Ovary (tissue), 10 donors: ENCODE measurements at places on chromosomes 7 and 10. TPM values are rescaled to one million over a fixed set of nuclear protein-coding genes. Genes with fewer than 3 reads are reported as not detected.

GPR146 gene
- 6.1 TPM for total RNA-seq

DNA sequence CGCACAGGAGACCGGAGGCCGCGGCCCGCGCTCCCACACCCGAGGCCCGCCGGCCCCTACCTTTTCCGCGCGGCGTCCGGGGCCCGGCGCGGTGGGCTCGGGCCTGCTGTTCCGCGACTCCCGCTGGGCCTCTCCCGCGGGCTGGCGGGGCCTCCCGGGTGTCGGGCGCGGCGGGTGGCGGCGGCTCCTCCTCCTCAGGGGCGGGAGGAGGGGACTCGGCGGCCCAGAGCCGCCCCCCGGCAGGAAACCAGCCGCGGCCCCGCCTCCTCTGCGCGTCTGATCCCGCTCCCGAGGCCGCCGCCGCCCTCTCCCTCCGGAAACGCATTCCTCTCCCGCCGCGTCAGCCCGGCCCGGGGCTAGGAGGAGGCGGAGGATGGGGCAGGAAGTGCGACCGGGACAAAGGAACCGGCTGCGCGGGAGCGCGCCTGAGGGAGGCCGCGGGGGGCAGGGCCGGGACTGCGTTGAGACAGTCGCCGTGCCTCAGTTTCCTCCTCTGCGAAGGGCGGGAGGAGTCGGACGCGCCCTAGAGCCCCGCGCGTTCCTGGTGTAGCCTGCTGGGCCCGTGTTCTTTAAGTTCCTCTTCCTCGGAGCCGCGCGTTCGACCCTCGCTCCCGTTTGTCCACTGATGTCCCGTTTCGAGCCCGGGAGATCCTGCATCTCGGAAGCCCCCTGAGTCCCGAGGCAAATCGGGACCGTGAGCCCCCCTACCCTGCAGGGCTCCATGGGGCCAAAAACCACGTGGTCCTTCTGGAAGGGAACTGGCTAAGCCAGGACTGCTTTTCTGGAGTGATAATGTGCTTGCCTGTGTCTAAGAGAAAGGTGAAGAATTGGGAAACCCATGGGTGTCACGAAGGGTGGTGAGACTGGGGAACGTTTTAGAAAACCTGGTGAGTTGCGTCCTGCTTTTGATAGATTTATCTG is at the start of gene ITGB1:
Gene ITGB1, minus strand, starts transcription at position 146 of the 921 bp plus-strand sequence. CDS start 22,672 bp downstream, outside the sequence.
- H3K4me1 ChIP-seq = peaks cover 14% of the 10 kb centered on the region
- no peaks in the 10 kb centered on the region for H3K36me3 ChIP-seq
- H3K27ac ChIP-seq = peak within 1 kb of the TSS; percentile 97
- no peaks in the 10 kb centered on the region for H3K27me3 ChIP-seq

DNA sequence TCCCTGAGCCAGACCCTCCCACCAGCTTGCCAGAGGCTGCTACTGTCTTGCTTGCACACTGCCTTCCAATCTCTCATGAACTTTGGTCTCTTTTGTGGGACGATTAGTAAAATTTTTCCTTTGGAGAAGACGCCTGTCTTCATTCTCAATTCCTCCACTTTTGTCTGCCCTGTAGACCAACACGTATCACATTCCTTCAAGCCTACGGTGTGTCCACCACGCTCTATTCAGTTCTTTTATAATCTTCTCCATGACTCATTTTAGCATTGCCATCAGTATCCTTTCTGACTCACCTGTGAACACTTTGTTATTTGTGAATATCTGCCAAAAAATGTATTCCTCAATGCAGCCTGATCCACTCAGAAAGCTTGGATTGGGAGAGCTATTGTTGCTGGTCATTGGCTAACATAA is 1.4 kb downstream of the GIMAP5 start:
- no peak overlapping the region for H3K27ac ChIP-seq
- DNase-seq = no peak
- H3K36me3 ChIP-seq = no peaks in the 10 kb centered on the region
- peak overlapping the region; percentile 12 for H3K4me3 ChIP-seq
- peaks cover 2% of the 10 kb centered on the region for H3K4me1 ChIP-seq
- no peaks in the 10 kb centered on the region for H3K27me3 ChIP-seq

OR2A42 gene
- total RNA-seq = 0.10 TPM

ETV1 gene
- 2.0 TPM for total RNA-seq

DNA sequence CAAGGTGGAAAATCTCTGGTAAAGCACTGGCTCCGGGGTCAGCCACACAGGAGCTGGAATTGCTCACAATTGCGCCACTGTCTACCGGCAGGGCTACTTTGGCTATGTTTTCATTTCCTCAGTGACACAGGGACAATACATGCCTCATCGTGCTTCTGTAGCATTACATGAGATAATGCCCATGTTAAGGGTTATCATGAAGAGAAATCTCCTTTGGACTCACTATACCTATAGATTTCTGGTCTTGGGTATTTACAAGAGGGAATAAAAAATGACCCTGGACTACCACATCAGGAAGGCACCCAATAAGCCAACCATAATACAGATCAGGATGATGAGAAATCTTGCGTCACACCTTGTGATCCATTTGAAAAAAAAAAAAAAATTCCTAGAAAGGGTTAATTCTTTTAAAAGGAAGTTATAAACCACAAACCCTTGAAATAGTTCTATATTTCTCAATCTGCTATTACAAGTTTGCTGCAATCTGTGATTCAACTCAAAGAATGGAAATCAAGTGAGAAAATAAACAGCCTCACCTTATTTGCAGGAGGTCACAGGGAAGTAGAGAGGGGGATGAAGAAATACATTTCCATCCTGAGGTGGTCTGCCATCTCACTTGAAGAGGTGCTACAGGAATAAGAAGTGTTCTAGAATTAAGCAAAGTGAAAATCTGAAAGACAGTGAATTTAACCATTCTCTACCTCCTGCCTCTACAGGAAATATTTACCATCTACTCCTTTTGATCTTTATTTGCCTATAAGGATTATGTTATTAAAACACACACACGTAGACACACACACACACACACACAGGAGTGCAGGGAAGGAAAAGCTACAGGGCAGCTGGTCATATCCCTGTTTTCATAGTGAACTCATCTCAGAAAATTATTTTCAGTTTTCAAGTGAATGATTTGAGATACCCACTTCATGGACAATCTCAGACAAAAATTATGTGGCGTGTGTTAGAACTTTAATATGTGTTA is 231.3 kb upstream of the CELF2 start:
- no peaks in the 10 kb centered on the region for H3K36me3 ChIP-seq
- peaks cover 1% of the 10 kb centered on the region for H3K4me1 ChIP-seq
- no peak overlapping the region for H3K4me3 ChIP-seq
- no peak overlapping the region for H3K27ac ChIP-seq

GRCh38 chr7:121563177-121563576 is 167.1 kb upstream of the FAM3C start:
- H3K27me3 ChIP-seq = no peaks in the 10 kb centered on the region
- H3K4me3 ChIP-seq = no peak overlapping the region
- H3K4me1 ChIP-seq = no peaks in the 10 kb centered on the region
- no peak overlapping the region for H3K27ac ChIP-seq

- H3K4me1 ChIP-seq = no peaks in the 10 kb centered on the region
- DNase-seq = no peak
These were observed 6.6 kb downstream of the DCLRE1C start for GRCh38 chr10:14947268-14947667.

DNA sequence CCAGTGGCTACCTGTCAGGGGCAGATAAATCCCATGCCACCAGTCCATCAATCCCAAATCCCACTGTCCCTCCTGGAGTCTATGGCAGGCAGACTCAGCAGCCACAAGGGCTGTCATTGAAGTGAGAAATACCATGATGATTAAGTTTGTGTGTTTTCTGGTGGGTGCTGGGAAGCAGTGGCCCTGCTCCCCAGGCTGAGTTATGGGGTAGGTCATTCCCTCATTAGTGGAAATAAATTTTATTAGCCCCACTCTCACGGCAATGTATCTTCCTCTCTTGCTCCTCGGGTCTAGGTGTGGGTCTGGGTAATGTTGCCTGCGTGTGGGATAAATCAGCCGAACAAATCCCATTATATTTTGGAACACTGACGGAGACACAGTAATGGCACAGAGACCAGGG is 76.8 kb downstream of the PLXNA4 start:
- no peaks in the 10 kb centered on the region for H3K27me3 ChIP-seq
- no peaks in the 10 kb centered on the region for H3K36me3 ChIP-seq
- H3K4me1 ChIP-seq = peaks cover 3% of the 10 kb centered on the region
- H3K27ac ChIP-seq = no peak overlapping the region
- DNase-seq = no peak
- H3K4me3 ChIP-seq = no peak overlapping the region

CFAP58 gene
- total RNA-seq = 0.62 TPM

GRCh38 chr10:122657729-122658128 is 41.9 kb downstream of the C10orf120 start:
- H3K36me3 ChIP-seq = no peaks in the 10 kb centered on the region
- no peaks in the 10 kb centered on the region for H3K4me1 ChIP-seq
- no peak for DNase-seq
- H3K27me3 ChIP-seq = no peaks in the 10 kb centered on the region
- no peak overlapping the region for H3K27ac ChIP-seq

DNA sequence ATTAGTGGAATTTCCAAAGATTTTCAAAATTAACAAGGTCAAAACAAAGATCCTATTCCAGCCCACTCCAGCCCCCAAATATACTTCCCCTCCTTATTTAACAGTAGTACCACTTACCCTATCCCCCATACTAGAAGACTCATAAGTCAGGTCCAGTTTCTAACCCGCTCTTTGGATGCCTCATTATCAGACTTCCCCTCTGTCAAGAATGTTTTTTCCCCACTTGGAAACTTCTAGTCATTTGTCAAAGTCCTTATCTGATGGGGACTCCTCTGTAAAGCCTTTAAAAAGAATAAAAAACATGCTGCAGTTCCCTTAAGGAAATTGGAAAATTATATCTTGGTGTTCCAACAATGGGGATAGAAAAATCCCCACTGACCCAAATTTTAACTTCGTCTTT is 70.1 kb downstream of the IMMP2L start:
- no peak overlapping the region for H3K4me3 ChIP-seq
- H3K27me3 ChIP-seq = no peaks in the 10 kb centered on the region
- H3K27ac ChIP-seq = no peak overlapping the region
- H3K36me3 ChIP-seq = no peaks in the 10 kb centered on the region
- no peak for DNase-seq

DNA sequence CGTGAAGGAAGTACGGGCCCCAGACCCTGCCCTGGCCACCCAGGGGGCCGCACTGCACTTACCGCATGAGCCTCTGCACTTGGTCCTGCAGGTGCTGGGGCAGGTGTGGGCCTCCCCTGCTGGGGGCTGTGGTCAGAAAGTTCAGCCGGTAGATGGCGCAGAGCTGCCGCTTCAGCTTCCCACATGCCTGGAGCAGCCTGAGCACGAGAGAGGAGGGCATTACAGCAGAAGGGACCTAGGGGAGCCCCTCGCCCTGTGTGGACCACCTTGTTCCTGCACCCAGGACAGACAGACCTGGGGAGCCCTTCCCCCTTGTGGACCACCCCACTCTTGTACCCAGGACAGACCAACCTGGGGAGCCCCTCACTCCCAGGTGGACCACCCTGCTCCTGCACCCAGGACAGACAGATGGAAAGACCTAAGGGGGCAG is 8.7 kb upstream of the PYROXD2 start:
- no peaks in the 10 kb centered on the region for H3K4me1 ChIP-seq
- no peak overlapping the region for H3K27ac ChIP-seq
- DNase-seq = no peak
- no peak overlapping the region for H3K4me3 ChIP-seq
- H3K27me3 ChIP-seq = no peaks in the 10 kb centered on the region
- H3K36me3 ChIP-seq = no peaks in the 10 kb centered on the region

- no peak for DNase-seq
- no peaks in the 10 kb centered on the region for H3K36me3 ChIP-seq
These were observed 96.9 kb upstream of the IL6 start for GRCh38 chr7:22630069-22630468.

NODAL gene
- total RNA-seq = not detected

PAX4 gene
- total RNA-seq = not detected

GRCh38 chr7:102287111-102287980 is 678 bp downstream of the SH2B2 start:
- H3K4me1 ChIP-seq = peaks cover 7% of the 10 kb centered on the region
- no peaks in the 10 kb centered on the region for H3K36me3 ChIP-seq
- H3K27ac ChIP-seq = peak overlapping the region; percentile 14
- no peaks in the 10 kb centered on the region for H3K27me3 ChIP-seq
- peak; percentile 32 for DNase-seq

DNA sequence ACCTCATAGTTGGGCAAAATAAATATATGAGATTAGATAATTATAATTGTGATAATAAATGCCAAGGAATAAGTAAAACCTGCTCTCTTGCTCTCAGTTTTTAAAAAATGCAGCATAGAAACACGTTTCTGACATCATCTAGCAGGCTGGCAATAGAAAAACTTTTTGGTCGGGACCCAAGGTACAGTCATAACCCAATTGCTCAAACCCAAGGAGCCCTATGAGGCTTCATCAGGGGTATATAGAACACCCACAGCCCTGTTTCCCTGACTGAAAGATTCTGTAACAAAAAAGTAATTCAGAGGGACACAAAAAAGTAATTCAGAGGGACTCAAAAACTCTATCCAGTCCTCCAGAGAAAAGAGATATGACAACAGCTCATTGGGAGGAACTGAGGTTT is 3.8 kb downstream of the PDE1C start:
- H3K4me1 ChIP-seq = no peaks in the 10 kb centered on the region
- H3K4me3 ChIP-seq = no peak overlapping the region
- no peak for DNase-seq
- H3K27ac ChIP-seq = no peak overlapping the region
- H3K27me3 ChIP-seq = no peaks in the 10 kb centered on the region

- no peak for DNase-seq
- no peaks in the 10 kb centered on the region for H3K27me3 ChIP-seq
- no peaks in the 10 kb centered on the region for H3K36me3 ChIP-seq
- no peak overlapping the region for H3K27ac ChIP-seq
These were observed 243.1 kb downstream of the KIAA1217 start for GRCh38 chr10:24452030-24452429.

SPDYE8 gene
- total RNA-seq = not detected

DNA sequence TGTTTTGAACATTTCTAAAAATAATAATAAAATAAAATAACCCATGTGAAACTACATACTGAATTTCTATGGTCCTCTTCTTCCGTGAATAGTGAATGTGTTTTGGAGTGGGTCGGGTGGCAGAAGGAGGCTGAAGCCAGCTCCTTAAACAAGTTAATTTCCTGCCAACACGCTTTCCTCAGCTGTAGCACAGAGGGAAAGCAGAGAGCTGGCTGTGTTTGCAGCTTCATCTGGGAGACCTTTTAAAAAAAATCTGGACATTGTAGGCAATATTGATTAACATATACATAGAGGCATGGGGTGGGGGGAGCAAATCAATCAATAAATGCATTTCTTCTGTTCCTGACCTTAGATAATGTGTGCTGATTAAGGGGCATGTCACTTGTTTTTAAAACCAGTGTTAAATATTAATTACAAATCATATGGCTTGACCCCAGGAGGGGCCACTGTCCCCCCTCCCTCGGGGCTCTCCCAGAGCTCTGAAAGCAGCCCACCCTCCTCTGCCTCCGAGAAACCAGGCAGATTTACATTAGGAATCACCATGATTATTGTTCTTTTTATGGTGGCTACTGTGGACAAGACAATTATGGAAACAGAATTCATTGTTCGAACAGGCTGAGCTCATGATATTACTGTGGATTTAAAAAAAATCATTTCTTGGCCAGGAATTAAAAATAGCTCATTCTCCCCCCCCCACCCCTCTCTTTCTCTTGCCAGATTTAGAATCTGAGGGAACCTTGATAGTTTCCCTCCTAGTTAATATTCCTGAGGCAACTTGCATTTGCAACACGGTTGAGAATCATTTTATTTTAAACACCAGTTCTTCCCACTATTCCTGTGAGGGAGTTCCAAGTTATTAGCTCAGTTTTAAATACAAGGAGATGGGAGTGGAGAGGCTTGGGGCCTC is 100.5 kb upstream of the CARD11 start:
- H3K36me3 ChIP-seq = no peaks in the 10 kb centered on the region
- H3K27me3 ChIP-seq = no peaks in the 10 kb centered on the region
- H3K4me3 ChIP-seq = no peak overlapping the region
- H3K27ac ChIP-seq = peak overlapping the region; percentile 26
- no peaks in the 10 kb centered on the region for H3K4me1 ChIP-seq
- DNase-seq = no peak

ADCY1 gene
- 2.2 TPM for total RNA-seq
